Non-pigmented ciliary epithelial cell (primary cell): ENCODE measurements at places on chromosomes 4 and X.

GRCh38 chrX:9483376-9483775 lies 18.5 kb downstream of the TBL1X start:
- no peak for DNase-seq

GRCh38 chr4:36568575-36568974 lies 287.2 kb downstream of the DTHD1 start:
- DNase-seq: no peak

DNA sequence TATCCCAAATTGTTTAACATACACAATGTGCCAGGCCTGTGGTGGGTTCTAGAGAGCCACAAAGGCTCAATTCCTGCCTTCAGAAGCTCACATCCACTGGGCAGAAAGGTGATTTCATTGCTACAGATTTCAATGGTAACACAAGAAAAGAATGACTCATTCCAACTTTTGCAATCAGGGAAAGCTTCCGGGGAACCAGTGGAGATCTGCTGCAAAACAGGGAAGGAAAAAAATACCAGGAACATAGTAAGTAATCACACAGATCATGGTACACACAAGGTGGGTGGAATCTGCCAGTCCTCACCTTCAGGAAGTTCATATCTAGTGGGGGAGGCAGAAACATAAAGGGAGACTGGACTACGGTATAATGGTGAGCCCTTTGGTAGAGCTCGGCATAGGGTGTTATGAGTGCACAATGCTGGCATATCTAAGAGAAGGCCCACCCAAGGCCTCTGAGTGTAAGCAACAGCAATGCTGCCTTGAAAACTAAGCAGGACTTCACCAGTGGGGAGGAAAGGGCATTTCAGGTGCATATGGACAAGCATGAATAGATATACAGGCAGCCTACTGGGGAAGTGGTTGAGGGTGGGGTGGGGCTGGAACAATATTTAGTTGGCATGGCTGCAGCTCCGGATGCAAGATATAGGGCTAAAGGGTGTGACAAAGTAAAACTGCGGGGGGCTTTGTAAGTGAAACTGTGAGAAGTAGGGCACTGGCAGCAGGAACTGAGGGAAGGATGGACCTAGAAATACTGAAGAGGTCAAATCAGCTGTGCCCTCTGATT lies 24.2 kb downstream of the GPRIN3 start:
- peak; percentile 10 for DNase-seq

- DNase-seq: no peak
These were observed 64.0 kb downstream of the COX18 start for GRCh38 chr4:73005514-73005913.

- DNase-seq: no peak
These were observed 124.3 kb upstream of the AADAT start for GRCh38 chr4:170214101-170214500.

- DNase-seq: no peak
These were observed at the start of gene DUSP9 for GRCh38 chrX:153646620-153647373. TSS of gene DUSP9 (plus strand) at chrX:153647203. CDS start at chrX:153647954, 751 bp downstream.

GRCh38 chr4:186500721-186501304 lies 54.6 kb downstream of the MTNR1A start:
- DNase-seq: no peak

DNA sequence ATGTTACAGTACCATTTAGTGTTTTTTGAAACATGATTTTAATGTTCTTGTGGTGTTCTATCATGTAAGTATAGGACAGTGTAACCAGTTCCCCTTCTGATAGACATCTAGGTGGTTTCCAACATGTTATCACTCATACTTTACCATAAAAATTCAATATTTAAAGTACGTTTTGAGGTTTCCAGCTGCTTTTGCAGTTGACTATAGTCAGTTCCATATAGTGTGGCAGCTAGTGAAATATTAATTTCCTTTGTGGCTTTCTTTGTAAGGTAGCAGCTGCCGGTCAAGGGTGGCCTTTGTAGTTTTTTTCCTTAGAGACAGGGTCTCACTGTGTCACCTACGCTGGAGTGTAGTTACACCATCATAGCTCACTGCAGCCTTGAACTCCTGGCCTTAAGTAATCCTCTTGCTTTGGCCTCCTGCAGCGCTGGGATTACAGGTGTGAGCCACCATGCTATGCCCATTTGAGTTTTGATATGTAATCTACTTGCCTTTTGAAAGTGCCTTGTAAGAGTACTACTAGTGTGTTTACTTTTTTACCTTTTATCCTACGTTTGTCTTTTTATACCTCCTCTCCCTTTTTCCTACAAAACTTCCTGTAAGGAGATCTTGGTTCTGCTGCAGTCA lies 63.0 kb downstream of the ARHGAP10 start:
- DNase-seq: no peak
